NCI-H2227 treated with DMSO at 0.1 percent for 48 hours (cell line): ENCODE measurements at places on chromosomes 11 and 22.

DNA sequence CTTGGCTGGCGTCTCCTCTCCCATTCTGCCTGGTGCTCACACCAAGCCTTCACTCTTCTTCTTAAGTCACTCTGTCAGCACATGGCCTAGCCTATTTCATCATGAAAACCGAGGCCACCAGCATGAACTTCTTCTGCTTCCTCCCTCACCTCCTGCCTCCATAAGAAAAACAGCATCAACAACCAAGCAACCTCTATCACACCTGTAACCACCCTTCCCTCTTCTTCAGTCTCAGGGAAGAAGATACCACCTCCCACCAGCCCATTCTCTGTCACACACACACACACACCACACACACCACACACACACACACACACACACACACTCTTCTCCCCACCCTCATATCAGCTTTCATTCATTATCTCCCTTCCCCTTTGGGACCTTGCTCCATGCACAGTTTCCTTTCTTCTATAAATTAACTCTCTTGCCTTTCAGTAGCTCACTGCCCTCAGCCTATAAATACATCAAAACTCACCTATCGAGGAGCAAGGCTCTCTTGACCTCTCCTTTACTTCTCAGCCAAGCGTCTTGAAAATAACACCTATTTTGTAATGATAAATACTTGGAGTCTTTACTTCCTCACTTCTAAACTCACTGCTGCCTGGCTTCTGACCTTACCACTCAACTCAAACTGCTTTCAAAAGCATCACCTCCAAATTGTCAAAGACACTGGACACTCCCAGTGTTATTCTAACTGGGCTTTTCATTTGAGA lies 36.6 kb downstream of the SC5D start:
- no peak for DNase-seq

- DNase-seq, result peak; percentile 23
Measured at GRCh38 chr11:102451681-102452460, 694 bp downstream of the TMEM123 start.

DNA sequence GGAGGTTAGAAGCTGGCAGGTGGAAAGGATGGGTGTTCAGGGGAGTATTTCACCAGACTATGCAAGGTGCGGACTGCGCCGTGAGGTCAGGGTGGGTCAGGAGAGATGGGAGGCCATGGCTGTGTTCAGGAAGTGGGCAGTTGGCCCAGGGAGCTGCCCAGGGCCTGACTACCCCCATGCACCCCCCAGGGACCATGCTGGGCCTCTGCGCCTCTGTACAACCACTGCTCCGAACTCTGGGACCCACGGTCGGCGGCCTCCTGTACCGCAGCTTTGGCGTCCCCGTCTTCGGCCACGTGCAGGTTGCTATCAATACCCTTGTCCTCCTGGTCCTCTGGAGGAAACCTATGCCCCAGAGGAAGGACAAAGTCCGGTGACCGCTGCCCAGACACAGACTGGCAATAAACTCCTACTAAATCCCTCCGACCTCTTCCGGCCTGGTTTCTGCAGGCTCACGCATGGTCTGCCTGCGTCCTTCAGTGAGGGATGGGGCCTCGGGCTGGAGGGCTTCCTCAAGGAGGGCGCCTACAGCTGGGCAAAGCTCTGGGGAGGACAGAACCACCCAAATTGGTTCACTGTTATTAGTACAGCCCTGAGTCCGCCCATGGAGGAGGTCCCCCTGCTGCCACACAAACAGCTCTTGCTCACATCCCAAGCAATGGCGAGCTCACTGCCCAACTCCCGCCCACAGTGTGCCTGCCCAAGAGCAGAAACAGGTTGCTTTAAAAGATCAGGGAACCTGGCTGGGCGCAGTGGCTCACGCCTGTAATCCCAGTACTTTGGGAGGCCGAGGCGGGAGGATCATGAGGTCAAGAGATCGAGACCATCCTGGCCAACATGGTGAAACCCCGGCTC lies 4.2 kb downstream of the PHLDA2 start:
- DNase-seq, result no peak

DNA sequence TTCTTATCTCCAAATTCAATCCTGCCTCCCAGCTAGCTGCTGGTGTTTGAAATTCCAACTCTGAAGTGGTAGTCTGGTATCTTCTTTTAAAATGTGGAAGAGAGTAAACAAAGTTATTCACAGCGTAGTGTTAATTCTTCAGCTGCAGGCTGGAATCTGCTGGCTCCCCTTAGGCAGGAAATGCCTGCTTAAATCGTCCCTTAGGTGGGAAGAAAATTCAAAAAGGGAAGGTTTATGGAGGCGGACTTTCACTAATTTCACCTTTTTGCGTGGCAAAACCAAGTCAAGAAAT lies 439.0 kb upstream of the CCDC90B start:
- no peak for DNase-seq

GRCh38 chr11:119823077-119823476 lies 94.1 kb upstream of the NECTIN1 start:
- DNase-seq, result no peak

GRCh38 chr11:78737891-78738290 lies 163.2 kb upstream of the NARS2 start:
- DNase-seq, result no peak

GRCh38 chr22:27136596-27136995 lies 479.2 kb downstream of the MIAT start:
- DNase-seq, result no peak
